ENCODE measurements at places on chromosomes 7 and 10.

GRCh38 chr10:79007018-79007417 is 61.7 kb upstream of the ZMIZ1 start:
- DNase-seq: no peak

DNA sequence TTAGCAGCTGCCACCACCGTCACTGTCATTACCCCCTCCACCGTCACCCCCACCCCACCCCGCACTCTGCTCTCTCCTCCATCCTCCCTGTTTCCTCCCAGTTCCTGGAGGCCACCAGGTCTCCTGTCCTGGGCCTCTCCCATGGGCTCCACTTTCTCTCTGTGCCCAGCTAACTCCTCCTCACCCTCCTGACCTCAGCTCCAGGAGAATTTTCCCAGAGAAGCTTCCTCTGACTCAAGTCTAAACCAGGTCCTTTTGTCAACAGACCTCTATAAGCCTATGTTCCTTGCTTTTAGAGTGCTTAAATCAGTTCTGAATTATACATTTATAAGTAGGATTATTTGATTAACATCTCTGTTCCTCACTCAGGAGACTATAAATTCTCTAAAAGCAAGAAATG is 150.0 kb downstream of the ARHGAP12 start:
- DNase-seq: no peak

- DNase-seq: no peak
Observed at GRCh38 chr7:131292141-131292905, 35.4 kb upstream of the MKLN1 start.

- no peak for DNase-seq
Observed at GRCh38 chr10:132132421-132132841, 54.3 kb upstream of the DPYSL4 start.

DNA sequence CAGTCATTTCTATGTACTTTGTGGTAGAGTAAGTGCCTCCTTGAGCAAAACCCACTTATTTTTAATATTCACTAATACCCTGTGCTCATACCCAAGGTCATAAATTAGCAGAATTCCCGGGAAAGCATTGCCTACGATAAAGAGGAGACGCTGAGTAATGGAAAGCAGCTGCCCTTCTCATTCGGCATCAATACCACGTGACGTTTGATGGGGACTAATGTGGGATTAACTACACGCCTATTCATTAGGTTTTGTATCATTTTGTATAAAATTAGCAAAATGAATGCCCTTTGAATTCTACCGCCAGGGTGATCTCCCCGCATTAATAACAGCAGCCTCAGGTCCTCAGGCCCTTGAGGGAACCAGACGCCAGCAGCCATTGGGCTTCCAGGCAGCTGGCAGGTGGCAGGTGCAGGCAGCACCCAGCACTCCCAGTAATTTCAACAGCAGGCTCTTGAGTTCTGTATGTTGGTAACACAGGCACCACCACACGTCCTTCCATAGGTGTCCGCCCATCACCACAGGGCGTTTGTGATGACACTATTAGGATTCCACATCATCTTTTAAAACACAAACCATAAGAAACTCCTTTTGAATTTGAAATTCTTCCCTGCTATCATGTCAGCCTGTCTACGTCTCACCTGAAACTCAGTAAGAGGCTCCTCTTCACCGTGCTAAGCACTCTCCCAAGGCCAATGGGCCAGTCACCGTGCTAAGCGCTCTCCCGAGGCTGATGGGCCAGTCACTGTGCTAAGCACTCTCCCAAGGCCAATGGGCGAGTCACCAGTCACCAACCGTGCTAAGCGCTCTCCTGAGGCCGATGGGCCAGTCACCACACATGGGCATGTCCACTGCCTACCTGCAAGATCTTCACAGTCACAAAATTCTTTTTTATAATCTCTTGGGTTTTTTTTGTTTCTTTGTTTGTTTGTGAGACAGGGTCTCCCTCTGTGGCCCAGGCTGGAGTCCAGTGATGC is 509.4 kb downstream of the PTPRN2 start:
- no peak for DNase-seq

DNA sequence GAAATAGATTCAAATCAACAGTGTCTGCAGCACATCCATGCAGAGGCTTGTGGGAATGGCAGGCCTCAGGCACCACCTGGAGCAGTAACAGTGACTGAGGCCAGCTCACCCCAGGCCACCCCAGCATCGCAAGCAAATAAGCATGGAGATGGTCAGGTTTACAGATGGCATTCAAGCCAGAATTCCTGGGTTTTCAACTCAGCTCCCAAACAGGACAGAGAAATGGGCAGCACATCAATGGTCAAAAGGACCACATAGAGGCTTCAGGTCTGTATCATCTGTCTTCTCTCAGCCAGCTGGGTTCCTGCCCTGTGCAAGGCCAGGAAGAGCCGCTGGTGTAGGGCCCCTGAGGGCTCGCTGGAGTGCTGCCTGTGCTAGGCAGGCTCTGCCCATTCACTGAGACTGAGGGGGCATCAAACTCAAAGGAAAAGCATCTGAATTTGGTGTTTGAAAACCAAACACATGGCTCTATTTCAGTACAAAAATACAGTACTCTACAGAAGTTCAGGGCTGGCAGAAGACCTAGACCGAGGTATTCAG is 112.5 kb downstream of the KMT2E start:
- DNase-seq: no peak

GRCh38 chr7:133293384-133294160 is 40.7 kb downstream of the EXOC4 start:
- no peak for DNase-seq

DNA sequence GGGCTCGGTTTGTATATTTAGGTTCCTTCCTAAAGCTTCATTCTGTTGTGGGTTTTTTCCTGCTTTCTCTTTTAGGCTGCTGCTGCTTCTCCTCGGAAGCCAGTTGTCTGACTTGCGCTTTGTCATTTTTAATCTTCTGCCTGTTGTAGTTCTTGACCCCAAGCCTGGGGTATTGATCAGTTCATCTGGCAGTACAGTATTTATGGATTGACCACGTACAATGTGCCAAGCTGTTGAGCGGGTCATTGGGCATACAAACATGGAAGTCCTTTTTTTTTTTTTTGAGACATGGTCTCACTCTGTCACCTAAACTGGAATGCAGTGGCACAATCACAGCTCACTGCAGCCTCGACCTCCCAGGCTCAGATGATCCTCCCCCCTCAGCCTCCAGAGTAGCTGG is 4.3 kb downstream of the PROSER2 start:
- no peak for DNase-seq

- no peak for DNase-seq
Observed at GRCh38 chr7:23893942-23894891, 184.2 kb downstream of the STK31 start.

DNA sequence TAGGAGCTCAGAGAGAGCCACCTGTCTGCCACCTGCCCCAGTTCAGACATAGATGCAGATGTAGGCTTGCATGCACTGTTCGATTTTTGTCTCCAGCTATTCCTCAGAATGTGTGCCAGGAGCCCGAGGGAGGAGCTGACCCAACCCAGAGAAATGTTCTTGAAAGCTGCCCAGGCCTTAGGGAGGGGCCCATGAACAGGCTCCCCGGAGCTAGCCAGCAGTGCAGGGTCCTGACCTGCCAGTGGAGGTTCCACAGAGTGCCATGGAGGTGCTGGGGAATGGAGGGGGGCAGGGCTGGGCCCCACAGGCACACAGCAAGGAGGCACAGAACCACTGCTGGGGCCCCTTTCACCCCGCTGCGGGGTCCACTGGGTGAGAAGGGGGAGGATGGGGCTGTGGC is 29.6 kb upstream of the SFRP5 start:
- no peak for DNase-seq

GRCh38 chr7:137421366-137421765 is 77.8 kb upstream of the PTN start:
- DNase-seq: no peak

DNA sequence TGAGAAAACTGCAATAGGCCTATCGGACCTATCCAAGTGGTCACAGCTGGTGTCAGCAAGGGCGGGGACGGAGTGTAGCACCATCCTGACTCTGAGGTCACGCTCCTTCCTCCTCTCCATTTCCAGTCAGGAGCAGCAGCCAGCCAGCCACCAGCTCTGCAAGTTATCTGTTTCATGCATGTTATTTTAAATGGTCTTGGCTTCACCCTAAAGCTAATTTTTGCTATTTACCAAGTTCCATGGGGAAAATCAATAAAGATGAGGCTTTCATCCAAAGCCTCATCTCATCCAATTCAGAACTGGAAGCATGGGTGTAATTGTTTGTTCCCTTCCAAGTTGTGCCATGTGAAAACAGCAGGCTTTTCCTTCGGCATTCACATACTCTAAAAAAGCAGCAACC is 49.3 kb downstream of the ICA1 start:
- no peak for DNase-seq

DNA sequence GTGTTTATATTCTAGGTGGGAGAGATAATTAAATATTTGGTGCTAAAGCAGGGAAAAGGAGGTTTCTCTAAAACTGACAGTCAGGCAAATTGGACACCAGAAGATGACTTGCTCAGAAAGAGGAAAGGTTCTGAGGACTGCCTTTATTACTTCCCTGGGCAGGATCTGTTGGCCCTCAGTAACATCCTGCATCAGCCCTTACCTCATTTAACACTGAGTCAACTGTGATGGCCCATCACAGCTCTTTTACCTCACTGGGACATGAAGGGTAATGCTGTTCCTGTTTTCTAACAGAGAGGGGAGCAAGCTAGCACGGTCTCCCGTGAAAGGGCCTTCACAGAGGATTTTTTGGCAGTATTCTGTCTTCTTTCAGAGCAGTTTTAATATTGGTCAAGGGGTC is 12.0 kb downstream of the PPP1R17 start:
- DNase-seq: no peak

DNA sequence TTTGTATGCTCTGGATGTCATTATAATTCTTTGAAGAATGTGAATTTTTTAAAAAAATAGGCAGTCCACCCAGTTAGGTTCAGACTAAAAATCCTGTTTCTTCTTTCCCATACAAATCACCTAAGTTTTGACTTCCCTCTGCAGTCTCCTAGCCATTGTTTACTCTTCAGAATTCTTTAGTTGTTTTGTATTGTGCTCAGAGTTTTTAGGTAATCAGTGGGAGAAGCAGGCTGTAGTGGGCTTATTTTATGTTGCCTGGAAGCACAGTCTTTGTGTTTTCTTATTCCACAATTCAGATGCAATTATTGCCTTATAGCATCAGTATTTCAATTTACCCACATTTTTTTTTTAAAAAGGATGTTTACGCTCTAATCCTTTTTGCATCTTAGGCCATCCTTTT is 94.9 kb downstream of the AKAP9 start:
- no peak for DNase-seq

DNA sequence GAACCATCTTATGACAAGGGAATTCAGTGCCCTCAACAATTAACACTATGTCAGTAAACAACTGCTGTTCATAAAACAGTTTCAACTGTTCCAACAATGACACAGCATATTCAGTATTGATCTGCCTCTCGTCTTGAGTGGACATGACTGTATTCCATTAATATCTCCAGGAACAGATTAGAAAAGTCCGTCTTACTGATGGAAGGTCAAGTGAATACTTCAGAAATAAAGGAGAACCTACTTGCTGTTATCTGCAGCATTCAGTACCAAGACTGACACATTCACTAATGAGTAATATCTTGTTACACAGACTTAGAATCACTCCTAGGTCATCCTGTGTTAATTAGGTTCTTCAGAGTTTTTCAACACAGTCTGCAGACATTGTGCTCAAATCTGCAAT is 12.1 kb downstream of the KBTBD2 start:
- no peak for DNase-seq

GRCh38 chr10:124598196-124598595 is 136.6 kb downstream of the LHPP start:
- DNase-seq: no peak

DNA sequence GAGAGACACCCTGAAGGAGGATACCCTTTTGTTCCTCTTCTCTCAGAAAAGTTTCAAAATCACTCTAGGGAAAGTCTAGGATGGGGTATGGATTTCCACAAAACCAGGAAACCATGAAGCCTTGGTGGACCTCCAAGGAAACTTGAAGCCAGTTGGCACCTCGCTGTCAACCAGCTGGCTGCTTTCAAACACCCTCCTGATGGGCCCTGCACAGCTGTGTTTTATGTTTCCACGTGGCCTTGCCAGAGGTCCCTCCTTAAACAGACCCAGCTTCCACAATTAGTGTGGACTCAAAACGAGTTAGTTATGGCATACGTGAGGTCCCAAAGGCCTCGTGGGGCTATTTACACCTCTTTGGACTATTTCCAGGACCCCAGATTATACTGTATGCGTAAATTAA is 5.9 kb downstream of the PPP1R3A start:
- no peak for DNase-seq

DNA sequence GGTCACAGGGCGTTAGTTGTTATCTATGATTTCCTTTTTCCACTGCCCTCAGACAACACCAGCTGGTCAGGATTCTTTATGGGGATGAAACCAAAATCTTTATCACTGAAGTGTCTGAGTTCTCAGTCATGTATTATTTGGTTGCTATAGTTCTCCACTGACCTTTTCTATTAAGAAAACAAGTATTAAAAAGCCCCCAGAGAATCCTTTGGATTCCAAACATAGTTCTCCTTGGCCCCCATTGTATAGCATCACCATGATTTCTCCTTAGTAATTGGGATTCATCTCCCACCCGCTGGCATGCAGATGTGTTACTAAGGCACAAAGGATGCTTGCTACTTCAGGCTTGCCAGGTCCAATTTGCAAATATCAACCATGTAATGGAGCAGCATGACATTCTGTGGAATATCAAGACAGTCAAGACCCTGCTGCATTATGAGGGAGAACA is 94.3 kb downstream of the IQUB start:
- DNase-seq: peak; percentile 54

GRCh38 chr10:74898201-74898976 is 72.0 kb downstream of the KAT6B start:
- no peak for DNase-seq

DNA sequence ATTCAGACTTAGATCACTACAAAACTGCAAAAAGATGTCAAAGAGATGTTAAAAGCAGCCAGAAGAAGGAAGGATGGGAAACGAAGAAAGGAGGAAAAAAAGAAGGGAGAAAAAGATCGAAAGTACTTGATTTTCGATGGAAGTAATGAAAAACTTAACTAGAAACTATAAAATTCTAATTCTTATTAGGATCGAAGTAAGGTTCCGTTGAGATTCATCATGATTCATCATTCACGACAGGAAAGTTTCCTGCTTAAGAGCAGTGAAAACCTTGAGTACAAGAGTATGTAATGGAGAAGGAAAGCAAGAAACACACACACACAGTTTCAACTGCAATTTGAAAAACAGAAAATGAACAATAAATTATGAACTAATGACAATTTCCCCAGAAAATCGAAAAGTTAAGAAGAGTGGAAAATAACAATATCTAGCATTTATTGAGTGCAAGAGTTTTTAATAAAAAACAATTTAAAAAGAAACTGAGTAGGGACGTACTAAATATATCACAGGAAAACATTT is 1.1 kb upstream of the ING3 start:
- DNase-seq: no peak

DNA sequence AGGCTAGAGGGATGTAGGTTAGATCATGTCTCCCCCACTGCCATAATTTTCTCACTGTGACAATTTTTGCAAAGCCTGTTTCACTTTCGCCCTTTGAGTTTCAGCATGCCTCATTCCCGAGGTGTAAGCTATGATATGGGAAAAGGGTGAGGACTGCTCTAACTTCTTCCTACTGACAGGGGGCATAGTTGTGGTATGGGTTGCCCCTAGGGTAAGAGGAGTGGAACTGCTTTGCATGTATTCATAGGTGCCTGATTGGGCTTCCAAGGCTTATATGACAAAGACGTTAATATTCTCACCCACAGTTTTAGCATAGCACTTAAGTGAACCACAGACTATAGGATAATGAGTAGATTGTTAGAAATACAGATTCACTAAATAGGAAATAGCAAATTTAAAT is 148.7 kb downstream of the BBS9 start:
- no peak for DNase-seq

Measured in WTC11 (cell line).